ENCODE measurements at places on chromosomes 5 and 9.

DNA sequence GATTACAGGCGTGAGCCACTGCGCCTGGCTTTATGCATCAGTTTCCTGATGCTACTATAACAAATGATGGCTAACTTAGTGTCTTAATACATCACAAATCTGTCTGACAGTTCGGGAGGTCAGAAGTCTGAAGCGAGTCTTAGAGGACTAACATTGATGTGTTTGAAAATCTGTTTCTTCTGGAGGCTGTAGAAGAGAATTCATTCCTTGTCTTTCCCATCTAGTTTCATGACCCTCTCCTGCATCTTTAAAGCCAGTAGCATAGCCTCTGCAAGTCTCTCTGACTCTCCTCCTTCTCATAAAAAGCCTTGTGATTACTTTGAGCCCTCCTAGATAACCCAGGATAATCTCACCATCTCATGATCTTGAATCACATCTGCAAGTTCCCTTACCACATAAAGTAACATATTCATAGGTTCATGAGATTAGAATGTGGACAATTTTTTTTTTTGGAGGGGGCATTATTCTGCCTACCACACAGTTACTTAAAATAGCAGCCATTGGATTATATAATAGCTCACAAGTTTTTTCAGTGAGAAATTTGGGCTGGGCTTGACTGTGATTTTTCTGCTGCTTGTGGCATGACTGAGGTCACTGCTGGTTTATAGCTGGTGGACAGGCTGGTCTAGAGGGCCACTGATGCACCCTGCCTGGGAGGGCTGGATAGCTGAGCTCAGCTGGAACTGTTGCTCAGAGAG, 134.8 kb downstream of the FBXL7 start:
- no peak for DNase-seq

DNA sequence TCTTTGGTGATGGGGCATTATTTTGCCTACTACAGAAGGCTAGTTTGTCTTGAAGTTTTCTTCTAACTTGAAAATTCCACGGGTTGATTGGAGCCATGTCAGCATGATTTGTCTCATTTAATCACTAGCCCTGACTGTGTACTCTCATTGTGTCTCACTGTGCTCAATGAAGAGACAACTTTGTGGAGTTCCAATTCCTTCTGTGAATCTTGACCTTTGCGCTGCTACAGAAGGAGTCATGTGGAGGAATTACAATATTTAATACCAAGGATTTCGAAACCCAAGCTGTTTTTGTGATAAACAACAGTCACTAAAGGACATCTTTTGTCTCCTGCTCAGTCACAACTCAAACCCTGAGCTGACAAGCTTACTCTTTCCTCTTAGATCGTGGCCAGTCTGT, 98.6 kb upstream of the ACTBL2 start:
- DNase-seq: no peak

- peak; percentile 95 for DNase-seq
Observed at GRCh38 chr9:91395553-91396471, 27.8 kb downstream of the NFIL3 start.

- no peak for DNase-seq
Observed at GRCh38 chr5:178832618-178833201, 27.0 kb upstream of the ZNF354B start.

DNA sequence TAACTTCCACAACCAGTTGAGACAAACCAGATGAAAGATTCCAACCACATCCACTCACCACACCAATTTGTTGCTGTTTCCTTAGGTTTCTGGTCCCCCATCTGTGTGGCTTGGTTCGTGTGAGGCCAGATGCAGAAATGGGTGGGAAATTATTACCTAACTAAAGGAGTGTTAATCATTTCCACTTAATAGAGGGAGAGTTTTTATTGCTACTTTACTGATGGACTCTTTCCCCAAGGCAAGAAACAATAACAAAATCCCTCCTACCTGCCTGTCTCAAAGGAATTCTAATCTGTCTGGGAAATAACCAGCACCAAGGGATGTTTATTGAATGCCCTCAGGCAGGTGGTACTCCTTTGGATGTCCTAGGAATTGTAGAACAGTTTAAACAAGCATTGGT, 76.3 kb downstream of the TMEM167A start:
- DNase-seq: peak; percentile 3

- peak; percentile 18 for DNase-seq
Observed at GRCh38 chr9:13648676-13649075, 369.2 kb upstream of the MPDZ start.

DNA sequence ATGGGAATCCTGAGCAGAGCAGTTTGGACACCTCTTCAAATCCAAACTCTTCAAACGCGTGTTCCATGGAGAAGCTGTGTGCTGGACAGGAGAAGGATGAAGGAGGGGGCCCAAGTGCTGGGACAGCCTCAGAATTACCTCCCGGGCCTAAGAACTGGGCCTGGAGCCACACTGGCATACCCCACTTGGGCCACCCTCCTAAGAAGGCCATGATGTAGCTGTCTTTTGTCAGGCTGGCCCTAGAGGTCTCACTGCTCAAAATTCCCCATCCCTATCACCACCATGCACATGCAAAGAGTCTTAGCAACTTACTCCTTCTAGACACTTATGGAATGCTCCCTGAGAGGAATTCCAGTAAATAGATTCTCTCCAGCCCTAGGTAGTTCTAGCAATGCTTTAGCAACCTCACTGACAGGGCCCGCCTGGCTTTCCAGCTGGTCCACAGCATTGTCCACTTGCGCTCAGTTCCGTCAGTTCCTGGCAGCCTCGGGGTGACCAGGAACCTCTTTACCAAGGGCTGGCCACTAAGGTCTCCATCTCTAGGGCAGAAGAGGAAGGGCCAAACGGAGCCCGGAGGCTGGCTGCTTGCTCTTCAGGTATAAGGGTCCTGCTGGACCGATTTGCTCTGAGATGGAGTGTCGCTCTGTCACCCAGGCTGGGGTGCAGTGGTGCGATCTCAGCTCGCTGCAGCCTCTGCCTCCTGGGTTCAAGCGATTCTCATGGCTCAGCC, 75.3 kb downstream of the RGS3 start:
- DNase-seq: no peak

GRCh38 chr9:70409800-70410199, 4.7 kb downstream of the KLF9 start:
- DNase-seq: no peak

DNA sequence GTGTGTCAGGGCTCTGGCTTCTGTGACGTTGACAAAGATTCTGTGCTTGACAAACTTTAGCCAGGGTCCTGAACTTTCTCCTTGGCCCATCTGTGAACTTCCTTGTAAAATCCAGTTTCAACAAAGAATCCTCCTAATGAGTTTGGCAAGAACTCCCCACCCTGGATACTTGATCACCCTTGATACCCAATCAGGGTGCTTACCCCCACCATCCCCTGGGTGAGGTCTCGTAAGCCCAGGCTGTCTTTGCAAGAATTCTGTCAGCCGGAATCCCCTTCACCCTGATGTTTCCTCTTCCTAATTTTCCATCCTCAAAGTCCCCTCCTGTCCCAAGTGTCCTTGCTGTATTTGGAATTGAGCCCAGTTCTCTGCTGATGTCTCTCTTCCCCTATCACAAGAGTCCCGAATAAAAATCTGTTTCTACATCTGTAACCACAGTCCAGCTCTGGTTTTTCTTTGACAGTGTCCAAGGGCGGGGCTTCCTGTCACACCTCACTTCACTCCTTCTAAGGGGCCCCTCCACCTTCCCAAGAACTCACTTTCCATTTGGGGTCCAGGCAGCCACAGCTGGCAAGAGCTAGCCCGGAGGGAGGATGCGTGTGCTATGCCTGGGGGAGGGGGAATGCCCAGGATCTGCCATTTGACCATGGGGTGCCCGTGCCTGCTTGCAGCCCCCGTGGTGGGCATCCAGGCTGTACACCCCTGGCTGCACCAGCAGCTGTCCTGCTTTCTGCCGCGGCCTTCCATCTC, 2.7 kb upstream of the CARD19 start:
- DNase-seq: no peak

DNA sequence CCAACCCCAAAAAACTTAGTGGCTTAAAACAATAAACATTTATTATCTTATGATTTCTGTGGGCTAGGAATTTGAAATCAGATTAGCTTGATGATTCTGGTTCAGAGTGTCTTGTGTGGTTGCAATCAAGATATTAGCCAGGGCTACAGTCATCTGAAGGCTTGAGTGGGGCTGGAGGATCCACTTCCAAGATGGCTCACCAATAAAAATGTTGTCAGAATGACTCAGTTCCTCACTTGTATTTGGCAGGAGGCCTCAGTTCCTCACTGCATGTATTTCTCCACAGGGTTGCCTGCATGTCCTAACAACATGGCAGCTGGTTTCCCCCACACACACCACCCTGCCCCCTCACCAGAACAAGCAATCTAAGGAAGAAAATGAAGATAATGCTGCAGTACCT, 98.2 kb upstream of the NIPBL start:
- DNase-seq: peak; percentile 1

DNA sequence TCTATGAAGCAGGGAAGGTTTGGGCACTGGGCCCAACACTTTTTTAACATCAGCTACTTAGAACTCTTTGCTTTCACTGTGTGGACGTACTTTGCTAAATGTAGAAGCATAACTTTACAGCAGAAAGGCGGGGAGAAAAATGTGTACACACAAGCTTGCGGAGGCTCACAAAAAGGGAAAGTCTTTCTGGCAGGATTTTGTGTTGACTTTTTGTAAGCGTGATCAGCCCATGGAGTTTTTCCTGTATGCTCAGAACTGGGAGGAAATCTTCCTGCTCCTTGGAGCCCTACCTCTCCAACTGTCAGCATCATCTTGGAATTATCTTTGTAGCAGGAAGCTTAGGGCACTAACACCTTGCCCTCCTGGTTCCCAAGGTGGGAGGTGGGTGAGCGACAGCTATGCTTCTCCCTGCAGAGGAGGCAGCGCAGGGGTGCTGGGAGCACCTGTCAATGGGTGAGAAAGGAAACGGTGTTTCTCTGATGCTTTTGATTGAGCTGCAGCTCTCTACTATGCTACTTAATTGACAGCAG, 321.9 kb downstream of the GADD45G start:
- no peak for DNase-seq

DNA sequence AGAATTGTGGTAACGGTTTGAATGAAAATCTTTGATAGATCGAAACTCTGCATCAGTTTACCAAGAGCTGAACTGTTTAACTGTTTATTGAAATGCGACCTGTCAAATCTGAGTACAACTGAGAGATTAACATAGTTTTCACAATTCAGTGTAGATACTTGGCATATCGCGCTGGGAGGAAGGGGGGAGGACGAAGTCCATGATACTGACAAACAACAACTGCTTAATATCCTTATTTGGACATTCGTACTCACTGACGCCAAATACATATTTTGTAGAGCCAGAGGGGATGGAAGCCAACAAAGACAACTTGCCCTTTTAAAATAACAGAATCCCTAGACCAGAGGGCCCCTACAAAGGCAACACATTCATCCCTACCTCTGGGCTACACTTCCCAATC, 93.2 kb downstream of the GLIS3 start:
- no peak for DNase-seq

DNA sequence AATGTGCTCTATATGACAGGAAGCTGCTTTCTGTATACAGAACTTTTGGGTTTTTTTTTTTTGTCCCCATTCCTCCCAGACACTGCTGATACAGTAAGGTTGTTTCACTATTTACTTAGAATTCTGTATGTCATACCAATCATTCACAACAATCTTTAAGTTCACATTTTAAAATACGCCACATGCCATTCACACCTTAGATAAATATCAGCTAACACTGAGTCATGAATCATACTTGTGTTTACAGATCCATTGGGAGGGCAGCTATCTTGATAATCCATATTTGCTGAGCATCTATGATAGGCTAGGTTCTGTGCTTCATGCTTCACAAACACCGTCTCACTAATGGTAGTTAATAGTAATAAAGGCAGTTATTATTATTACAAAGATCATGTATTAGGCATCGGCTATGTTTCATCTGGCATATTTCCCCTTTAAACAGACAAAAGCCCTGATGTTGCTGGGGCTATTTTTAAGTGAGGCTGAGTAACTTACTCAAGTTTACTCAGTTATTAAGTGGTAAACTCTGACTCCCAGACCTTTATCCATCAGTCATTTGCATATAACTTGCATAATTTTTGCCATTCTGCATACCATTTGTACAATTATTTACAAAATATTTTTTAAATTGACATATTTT, 152.2 kb upstream of the HMHB1 start:
- DNase-seq: no peak

DNA sequence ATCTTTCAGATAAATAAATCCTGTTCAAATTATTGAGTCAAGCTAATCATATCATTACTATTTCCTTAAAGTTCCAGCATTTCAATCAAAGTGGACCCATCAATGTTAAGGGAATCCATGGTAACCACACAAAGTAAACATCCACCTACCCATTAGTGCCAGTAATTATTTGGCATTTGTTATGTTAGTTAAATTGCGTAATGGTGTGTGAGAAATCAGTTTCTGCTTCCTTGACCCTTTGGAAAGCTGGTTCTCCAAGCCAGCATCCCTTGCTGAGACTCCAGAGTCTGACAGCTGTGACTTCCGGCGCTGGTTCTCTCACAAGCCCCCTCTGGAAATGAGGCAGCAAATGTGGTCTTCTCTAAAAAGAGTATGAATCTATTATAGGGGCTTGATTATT, 308.6 kb upstream of the EFNA5 start:
- DNase-seq: no peak

DNA sequence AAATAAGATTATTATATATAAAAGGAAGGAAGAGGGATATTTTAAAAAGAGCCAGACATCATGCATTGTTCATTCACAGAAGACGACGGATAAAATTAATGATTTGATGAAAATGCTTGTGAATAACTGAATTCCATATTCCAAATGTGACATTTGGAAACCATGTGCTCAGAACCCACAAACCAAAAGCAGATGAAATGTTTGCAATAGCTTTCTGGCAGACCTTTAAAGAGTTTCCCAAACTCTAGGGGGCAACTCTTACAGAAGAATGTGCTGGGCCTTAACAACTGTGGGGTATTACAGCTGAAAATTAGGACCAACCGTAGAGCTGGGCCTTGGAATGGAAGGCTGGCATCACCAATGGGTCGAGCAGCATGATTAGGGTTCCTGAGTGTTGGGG, 471.0 kb downstream of the EFNA5 start:
- DNase-seq: peak; percentile 16

DNA sequence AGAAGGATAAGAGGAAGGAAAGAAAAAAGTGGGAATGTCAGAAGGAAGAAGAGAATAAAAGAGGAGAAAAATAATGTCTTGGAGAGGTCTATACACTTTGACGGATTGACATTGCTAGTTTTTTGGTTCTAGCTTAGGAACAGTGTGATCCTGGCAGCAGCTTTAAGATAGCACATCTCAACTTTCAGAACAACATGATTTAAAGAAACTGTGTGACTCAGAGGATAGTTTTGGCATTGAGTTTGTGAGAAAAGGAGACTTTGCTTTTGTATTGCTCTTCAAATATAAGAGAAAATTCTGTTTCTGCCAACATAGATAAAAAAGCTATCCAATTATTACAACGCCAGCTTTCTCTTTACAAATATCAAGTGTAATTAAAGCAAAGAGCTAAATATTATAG, 260.7 kb upstream of the ARRDC3 start:
- no peak for DNase-seq

- DNase-seq: no peak
Observed at GRCh38 chr9:16025627-16026026, 472.8 kb downstream of the CCDC171 start.

DNA sequence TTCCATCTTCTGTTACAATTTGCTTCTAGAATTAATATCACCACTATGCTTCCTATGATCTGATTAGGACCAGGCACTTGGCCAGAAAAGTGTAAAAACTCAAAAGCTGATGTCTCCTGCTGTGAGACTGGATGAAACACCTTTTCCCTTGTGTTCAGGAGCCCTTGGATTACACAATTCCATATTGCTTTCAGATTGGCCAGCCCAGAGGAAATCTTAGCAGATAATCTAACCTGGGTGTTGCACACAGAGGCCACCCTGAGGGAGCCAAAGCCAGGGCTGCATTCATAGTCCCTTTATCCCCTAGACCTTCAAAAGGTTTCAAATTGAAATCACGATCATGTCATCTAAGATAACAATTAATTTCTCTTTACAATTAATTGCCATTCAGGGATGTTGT, 94.1 kb upstream of the SELENOP start:
- DNase-seq: no peak
